ENCODE measurements at places on chromosomes 3 and 15. TPM values are rescaled to one million over a fixed set of nuclear protein-coding genes. Genes with fewer than 3 reads are reported as not detected.

The GRK7 gene
- not detected for total RNA-seq

The CCDC54 gene
- total RNA-seq = not detected

The MUC4 gene
- 2.5 TPM for total RNA-seq

The LMAN1L gene
- total RNA-seq = not detected

The SCG5 gene
- total RNA-seq = 46.0 TPM

The RARRES1 gene
- 1.7 TPM for total RNA-seq

The NRG4 gene
- not detected for total RNA-seq

The ACP3 gene
- not detected for total RNA-seq

The CCR4 gene
- total RNA-seq = not detected

The LTK gene
- total RNA-seq = 3.2 TPM

- no peak overlapping the region for H3K27ac ChIP-seq
- no peak overlapping the region for H3K4me3 ChIP-seq
- peaks cover 3% of the 10 kb centered on the region for H3K4me1 ChIP-seq
Observed at GRCh38 chr3:113166719-113167492, 44.5 kb upstream of the BOC start.

DNA sequence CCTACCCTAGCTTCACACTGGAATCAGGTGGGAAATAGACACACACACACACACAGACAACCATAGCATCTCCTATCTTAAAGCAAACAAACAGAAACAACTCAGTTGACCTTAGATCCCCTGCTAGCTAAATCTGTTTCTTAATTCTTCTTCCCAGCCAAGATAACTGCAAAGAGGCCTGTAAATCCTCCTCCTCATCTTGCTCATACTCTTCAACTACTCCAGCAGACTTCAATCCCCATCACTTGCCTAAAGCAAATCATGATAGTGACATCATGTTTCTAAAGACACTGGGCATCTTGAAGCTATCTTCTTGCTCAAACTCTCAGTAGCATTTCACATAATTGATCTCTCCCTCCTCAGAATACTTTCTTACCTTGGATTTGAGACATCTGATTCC, 303.0 kb downstream of the RBMS3 start:
- H3K27me3 ChIP-seq = peaks cover 1% of the 10 kb centered on the region
- H3K4me3 ChIP-seq = no peak overlapping the region
- H3K36me3 ChIP-seq = no peaks in the 10 kb centered on the region

DNA sequence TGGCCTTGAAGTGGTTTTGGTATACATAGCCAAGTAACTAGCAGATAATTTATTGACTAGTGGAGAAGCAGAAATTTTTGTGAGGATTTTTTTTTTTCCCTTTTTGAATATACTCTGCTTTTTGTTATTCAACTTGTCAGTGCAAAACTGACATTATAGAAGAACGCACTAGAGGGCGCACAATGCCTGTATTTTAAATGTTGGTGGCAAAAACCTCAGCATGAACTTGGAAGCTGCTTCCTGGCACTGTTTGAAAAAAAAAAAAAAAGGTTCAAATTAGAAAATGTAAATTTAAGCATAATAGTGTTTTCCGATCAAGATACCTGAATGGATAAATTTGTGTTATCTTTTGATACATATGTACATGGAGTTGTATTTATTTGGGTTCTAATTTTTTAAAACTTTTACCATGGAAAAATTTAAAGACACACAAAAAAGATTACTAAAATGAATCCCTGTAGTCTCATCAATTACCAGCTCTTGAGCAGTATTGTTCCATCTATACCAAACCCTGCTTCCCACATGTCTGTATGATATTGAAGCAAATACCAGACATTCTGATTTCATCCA, 56.0 kb downstream of the SLC25A26 start:
- H3K27ac ChIP-seq = no peak overlapping the region
- DNase-seq = peak; percentile 58
- no peaks in the 10 kb centered on the region for H3K36me3 ChIP-seq
- no peaks in the 10 kb centered on the region for H3K27me3 ChIP-seq

GRCh38 chr15:40695469-40695890, 506 bp downstream of the RAD51 start:
- peak overlapping the region; percentile 96 for H3K4me3 ChIP-seq
- no peak for DNase-seq
- peak overlapping the region; percentile 17 for H3K27ac ChIP-seq

GRCh38 chr3:73669260-73669659, 44.5 kb upstream of the PDZRN3 start:
- no peak overlapping the region for H3K4me3 ChIP-seq
- H3K27ac ChIP-seq = no peak overlapping the region
- H3K36me3 ChIP-seq = no peaks in the 10 kb centered on the region

GRCh38 chr3:191774485-191774884, 313.5 kb downstream of the PYDC2 start:
- H3K4me3 ChIP-seq = no peak overlapping the region
- DNase-seq = no peak
- H3K27ac ChIP-seq = no peak overlapping the region
- H3K4me1 ChIP-seq = no peaks in the 10 kb centered on the region
- no peaks in the 10 kb centered on the region for H3K27me3 ChIP-seq
- peaks cover 7% of the 10 kb centered on the region for H3K36me3 ChIP-seq

DNA sequence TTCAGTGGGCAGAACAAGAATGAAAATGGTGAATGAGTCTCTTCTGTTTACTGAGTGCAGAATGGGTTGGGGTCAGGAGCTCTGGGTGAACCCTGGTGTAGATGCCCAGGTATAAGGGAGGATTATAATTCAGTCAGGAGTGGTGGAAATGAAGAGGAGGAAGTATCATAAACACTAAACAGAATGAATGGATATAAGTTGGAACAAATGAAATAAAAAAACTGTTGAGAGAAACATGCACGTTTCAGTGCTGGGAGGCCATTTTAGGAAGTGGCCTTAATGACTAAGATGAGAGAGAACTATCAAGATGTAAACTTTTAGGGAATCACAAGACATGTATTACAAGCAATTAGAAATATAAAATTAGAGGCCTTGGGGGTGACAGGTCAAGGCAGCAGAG, 32.8 kb upstream of the LEKR1 start:
- H3K36me3 ChIP-seq = no peaks in the 10 kb centered on the region
- no peak for DNase-seq
- no peaks in the 10 kb centered on the region for H3K27me3 ChIP-seq
- no peak overlapping the region for H3K27ac ChIP-seq

- H3K4me1 ChIP-seq = peaks cover 9% of the 10 kb centered on the region
- DNase-seq = no peak
- no peaks in the 10 kb centered on the region for H3K36me3 ChIP-seq
- no peak overlapping the region for H3K27ac ChIP-seq
- H3K4me3 ChIP-seq = no peak overlapping the region
Observed at GRCh38 chr15:80996247-80996646, 4.5 kb upstream of the TLNRD1 start.

GRCh38 chr3:52262447-52262846, 16.0 kb downstream of the WDR82 start:
- no peak overlapping the region for H3K27ac ChIP-seq
- H3K4me1 ChIP-seq = peaks cover 1% of the 10 kb centered on the region
- H3K27me3 ChIP-seq = no peaks in the 10 kb centered on the region
- no peaks in the 10 kb centered on the region for H3K36me3 ChIP-seq

GRCh38 chr15:41809121-41809520, 18.8 kb upstream of the JMJD7 start:
- DNase-seq = no peak
- peaks cover 2% of the 10 kb centered on the region for H3K4me1 ChIP-seq
- no peak overlapping the region for H3K27ac ChIP-seq
- H3K36me3 ChIP-seq = no peaks in the 10 kb centered on the region
- H3K27me3 ChIP-seq = peaks cover 2% of the 10 kb centered on the region
- no peak overlapping the region for H3K4me3 ChIP-seq

DNA sequence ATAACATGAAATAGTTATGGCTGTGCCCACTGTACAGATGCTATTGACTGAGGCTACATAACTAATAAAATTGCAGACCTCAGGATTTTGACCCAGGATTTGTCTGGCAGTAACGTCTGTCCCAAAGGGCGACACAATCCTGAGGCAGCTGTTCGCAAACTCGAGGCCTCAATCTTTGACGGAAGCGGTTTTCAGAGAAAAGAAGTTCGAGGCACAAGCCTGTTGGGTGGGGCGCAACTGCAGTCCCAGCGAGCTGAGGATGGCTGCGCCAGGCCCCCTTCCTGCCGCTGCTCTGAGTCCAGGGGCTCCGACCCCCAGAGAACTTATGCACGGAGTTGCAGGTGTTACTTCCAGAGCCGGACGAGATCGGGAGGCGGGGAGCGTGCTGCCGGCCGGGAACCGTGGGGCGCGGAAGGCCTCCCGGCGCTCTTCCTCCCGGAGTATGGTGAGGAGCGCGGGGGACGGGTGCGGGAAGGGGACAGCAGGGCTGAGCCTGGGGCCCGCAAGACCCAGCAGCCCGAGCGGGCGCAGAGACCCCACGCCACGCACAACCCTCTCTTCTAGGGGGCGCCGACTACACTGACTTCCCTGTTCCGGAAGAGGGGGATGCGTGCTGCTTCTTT, at the start of gene PARP15:
Gene PARP15, plus strand, starts transcription at position 242 of the 623 bp plus-strand sequence. Its CDS starts 18 bp downstream, at position 260.
- peak within 1 kb of the TSS; percentile 83 for H3K4me3 ChIP-seq
- H3K36me3 ChIP-seq = peaks cover 13% of the 10 kb centered on the region
- DNase-seq = no peak
- H3K27ac ChIP-seq = no peak within 1 kb of the TSS

- H3K27me3 ChIP-seq = no peaks in the 10 kb centered on the region
- no peaks in the 10 kb centered on the region for H3K4me1 ChIP-seq
- H3K4me3 ChIP-seq = no peak overlapping the region
- no peak overlapping the region for H3K27ac ChIP-seq
- no peaks in the 10 kb centered on the region for H3K36me3 ChIP-seq
- DNase-seq = no peak
Observed at GRCh38 chr3:95197661-95198060, 1134.8 kb downstream of the NSUN3 start.

GRCh38 chr15:63598473-63599400, 1.6 kb downstream of the FBXL22 start:
- no peak overlapping the region for H3K4me3 ChIP-seq
- H3K27me3 ChIP-seq = peaks cover 13% of the 10 kb centered on the region
- peaks cover 8% of the 10 kb centered on the region for H3K36me3 ChIP-seq
- H3K4me1 ChIP-seq = peaks cover 12% of the 10 kb centered on the region
- no peak for DNase-seq

GRCh38 chr15:65423976-65424679, 1.4 kb upstream of the IGDCC4 start:
- H3K27ac ChIP-seq = peak overlapping the region; percentile 87
- peaks cover 39% of the 10 kb centered on the region for H3K4me1 ChIP-seq
- peaks cover 4% of the 10 kb centered on the region for H3K36me3 ChIP-seq
- H3K4me3 ChIP-seq = peak overlapping the region; percentile 100

DNA sequence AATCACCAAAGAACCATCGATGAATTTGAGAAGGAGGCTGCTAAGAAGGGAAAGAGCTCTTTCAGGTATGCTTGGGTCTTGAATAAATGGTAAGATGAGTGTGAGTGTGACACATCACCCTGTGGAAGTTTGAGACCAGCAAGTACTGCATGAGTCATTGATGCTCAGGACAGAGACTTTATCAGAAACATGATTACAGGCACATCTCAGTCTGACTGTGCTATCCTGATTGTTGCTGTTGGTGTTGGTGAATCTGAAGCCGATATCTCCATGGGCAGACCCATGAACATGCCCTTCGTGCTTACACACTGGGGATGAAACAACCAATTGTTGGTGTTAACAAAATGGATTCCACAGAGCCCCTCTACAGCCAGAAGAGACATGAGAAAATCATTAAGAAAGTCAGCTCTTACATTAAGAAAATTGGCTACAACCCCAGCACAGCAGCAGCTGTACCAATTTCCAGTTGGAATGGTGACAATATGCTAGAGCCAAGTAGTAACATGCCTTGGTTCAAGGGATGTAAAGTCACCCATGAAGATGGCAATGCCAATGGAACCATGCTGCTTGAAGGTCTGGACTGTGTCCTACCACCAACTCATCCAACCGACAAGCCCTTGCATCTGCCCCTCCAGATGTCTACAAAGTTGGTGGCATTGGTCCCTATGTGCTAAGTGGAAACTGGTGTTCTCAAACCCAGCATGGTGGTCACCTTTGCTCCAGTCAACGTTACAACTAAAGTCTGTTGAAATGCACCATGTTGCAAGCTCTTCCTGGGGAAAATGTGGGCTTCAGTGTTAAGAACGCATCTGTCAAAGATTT, 20.5 kb downstream of the TM4SF4 start:
- DNase-seq = no peak
- peaks cover 4% of the 10 kb centered on the region for H3K4me1 ChIP-seq
- no peak overlapping the region for H3K4me3 ChIP-seq
- H3K36me3 ChIP-seq = no peaks in the 10 kb centered on the region
- no peaks in the 10 kb centered on the region for H3K27me3 ChIP-seq

DNA sequence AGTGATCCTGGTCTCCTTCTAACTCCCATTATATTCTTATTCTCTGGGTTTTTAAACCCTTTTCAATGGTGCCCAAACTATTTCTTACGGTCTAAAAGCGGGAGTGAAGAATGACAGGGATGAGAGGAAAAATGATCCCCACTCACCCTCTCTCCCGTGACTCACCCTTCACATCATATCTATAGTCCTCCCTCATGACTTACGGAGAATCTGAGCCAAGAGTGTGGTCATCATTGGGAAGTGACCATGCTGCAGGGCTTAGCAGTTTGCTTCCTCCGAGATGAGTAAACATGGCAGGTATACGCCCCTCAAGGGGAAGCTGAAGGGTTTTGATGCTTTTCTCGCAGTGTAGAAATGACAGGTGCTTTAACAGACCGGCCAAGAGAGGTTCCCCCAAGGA, 274.0 kb downstream of the RYR3 start:
- peak overlapping the region; percentile 13 for H3K27ac ChIP-seq
- peaks cover 37% of the 10 kb centered on the region for H3K4me1 ChIP-seq
- H3K36me3 ChIP-seq = no peaks in the 10 kb centered on the region
- H3K27me3 ChIP-seq = peaks cover 7% of the 10 kb centered on the region
- no peak overlapping the region for H3K4me3 ChIP-seq

- peaks cover 2% of the 10 kb centered on the region for H3K27me3 ChIP-seq
- H3K36me3 ChIP-seq = no peaks in the 10 kb centered on the region
- H3K4me1 ChIP-seq = peaks cover 5% of the 10 kb centered on the region
- DNase-seq = no peak
- H3K27ac ChIP-seq = no peak overlapping the region
- no peak overlapping the region for H3K4me3 ChIP-seq
Observed at GRCh38 chr3:157098121-157098822, 61.7 kb downstream of the CCNL1 start.

DNA sequence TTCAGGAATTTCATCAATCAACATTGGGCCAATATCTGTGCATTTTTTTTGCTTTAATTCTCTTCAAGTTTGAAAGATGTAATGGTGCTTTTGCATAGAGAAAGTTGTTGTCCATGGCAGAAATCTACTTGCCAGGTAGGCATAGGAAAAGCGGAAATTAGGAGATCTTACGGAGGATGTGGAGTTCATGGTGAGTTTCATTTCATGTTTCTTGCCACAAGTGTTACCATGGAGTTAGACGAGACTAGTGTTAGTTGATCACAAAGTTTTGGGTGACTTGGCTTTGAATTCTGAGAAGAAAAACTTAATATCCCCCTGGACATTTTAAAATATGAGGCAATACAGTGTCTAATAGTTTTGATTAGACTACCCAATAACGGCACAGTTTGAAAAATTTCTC, 1.0 kb upstream of the P2RY13 start:
- H3K4me1 ChIP-seq = no peaks in the 10 kb centered on the region
- DNase-seq = no peak
- H3K27me3 ChIP-seq = no peaks in the 10 kb centered on the region

GRCh38 chr3:61919371-61919770, 358.0 kb downstream of the PTPRG start:
- H3K36me3 ChIP-seq = no peaks in the 10 kb centered on the region
- H3K4me1 ChIP-seq = peaks cover 17% of the 10 kb centered on the region
- peaks cover 2% of the 10 kb centered on the region for H3K27me3 ChIP-seq
- DNase-seq = no peak
